ENCODE measurements at places on chromosomes 6 and 20.

GRCh38 chr6:154394571-154394970 is 38.0 kb upstream of the IPCEF1 start:
- no peak for DNase-seq

GRCh38 chr6:109008054-109008453 is 86.6 kb downstream of the SESN1 start:
- no peak for DNase-seq

GRCh38 chr20:25525867-25526266 is 59.5 kb downstream of the NINL start:
- DNase-seq, result no peak

DNA sequence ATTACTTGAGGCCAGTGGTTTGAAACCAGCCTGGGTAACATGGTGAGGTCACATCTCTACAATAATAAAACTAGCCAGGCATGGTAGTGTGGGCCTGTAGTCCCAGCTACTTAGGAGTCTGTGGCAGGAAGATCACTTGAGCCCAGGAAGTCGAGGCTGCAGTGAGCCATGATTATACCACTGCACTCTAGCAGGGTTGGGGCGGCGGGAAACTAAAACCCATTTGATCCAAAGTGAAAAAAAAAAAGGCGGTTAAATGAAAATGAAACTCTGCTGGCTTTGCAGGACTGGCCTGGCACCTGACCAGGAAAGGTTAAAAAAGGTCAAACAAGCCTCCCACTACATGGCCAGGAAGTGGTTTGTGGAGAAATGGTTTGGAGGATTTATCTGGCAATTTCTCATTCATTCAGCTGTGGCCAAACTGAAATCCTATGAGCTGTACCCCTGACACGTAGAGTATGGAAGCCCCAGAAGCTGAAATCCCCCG is 36.6 kb downstream of the MTRES1 start:
- no peak for DNase-seq

DNA sequence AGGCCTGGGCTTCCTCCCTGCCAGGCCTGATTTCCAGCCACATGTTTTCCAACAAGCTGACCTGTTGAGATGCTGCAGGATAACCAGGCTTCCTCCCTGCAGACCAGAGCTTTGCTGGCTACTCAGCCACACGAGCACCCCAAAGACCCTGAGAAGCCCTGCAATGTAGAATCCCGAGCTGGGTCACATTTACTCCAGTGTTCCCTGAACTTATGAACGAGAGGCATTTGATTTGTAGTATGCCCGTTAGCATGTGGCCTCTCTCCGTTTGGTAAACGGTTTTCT is 4.0 kb downstream of the SIRPA start:
- DNase-seq, result no peak

- DNase-seq, result no peak
Observed at GRCh38 chr6:112172540-112172939, 81.8 kb downstream of the LAMA4 start.

DNA sequence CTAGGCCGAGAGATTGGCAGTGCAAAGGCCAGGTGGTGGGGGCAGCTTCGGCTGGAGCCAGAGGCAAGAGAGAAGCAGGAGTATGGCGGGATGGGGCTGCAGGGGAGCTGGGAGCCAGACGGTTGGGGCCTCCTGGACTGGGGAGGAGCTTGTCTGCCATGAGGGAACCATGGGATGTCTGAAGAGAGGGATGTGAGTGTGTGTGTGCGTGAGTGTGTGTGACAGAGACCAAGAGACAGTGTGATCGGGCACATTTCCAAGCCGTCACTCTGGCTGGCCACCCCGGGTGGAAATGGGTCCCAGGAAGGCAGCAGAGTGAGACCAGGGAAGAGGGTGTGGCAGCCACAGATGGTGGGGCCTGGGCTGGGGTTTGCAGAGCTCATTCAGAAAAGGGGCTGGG is 13.8 kb downstream of the PHACTR3 start:
- no peak for DNase-seq

DNA sequence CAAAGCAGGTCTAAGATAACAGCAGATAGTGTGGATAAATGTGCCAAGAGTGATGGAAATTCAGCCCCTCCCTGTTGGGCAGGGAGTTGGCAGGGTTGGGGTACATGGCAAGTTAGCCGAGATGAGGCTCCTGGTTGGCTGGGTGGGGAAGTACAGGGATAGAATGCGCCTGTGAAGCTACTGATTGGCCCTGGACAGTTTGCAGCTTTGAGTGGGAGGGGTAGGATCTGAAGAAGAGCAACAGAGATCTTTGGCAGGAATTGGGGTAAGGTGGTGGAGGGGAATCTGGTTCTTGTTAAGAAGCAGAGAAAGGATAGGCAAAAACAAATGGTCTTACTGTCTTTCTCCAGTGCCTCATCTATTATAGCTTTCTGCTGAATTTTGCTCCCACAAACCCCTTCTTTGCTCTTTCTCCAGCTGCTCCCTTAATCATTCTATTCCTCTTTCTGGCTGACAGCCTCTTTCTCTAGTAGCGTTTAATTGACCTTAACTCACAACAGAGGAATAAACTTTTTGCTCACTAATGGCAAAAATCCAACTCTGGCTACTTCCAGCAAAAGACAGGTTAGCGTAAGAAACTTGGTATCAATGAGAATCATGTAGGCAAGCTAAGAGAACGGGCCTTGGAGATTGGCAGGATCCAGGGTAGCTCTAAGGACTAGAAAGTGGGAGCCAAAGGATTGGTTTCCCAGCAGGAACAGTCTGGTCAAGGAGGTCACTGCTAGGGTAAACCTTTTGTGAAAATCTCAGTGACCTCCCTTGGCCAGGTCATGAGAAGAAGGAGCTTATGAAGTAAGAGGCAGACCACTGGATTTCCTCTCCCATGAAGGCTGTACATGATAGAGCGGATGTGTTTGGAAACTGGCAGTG is 86.3 kb upstream of the CARMIL1 start:
- no peak for DNase-seq

DNA sequence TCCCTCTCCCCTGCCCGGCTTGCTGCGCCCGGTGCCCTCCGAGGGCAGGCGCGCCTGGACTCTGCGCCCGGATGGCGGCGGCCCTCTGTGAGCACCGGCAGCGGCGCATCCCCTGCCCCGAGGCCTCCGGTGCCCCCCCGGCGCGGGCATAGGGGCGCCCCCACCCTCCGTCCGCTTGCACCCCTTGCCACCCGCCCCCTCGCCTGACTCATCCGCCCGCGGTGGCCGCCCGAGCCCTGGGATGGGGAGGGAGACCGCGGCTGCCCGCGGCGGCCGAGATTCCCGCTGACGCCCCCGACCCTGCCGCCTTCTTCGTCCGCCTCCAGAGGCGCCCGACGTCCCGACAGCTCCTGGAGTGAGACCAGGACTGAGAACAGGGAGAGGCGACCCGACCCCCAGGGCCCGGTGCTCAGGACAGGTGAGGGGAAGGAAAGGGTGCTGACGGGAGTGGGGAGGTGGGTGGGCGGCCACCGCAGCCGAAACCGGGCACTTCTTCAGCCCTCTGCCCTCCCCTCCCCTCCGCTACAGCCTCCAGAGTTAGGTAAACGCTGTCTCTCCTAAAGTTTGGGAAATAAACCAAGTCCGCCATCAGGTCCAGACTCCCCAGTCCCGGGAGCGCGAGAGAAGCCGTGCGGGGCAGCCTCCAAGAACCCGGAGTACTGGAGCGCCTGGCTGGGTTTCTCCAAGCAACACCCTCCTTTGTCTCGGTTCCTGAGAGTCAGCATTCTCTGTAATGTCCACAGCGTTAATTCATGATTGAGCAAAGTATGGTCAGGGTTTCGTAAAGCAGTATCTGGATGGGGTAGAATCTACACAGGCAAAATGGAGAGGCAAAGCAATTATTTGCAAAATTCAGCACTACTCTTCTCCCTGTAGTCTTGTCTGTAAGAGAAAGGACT is 539 bp downstream of the TMEM200A start:
- peak; percentile 14 for DNase-seq

DNA sequence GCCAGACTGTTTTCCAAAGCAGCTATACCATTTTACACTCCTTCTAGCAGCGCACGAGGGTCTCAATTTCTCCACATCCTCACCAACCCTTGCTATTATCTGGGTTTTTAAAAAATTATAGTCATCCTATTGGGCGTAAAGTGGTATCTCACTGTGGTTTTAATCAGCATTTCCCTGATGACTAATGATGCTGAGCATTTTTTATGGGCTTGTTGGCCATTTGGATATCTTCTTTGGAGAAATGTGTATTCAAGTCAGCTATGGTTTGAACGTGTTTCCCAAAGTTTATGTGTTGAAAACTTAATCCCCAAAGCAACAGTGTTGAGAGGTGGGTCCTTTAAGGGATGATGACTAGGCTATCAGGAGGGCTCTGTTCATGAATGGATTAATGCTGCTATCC is 6.7 kb downstream of the MCUR1 start:
- DNase-seq, result no peak

DNA sequence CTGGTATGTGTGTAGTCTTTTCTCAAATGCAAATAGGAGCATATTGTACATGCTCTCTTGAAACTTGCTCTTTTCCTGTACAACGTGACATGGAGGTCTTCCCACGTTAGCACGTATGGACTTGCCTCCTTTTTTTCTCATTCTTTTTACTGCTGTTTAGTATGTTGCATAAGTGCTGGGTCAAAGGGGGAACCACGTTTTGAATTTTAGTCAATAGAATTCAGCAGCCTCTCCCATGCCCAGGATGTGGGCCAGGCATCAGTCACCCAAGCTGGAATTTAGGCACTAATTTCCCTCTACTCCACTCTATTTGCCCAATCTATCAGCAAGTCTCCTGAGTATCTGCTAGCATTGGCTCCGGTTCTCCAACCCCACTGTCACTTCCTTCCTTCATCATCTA is 41.5 kb upstream of the RNF24 start:
- no peak for DNase-seq

GRCh38 chr20:49448917-49449316 is 33.6 kb downstream of the KCNB1 start:
- no peak for DNase-seq

DNA sequence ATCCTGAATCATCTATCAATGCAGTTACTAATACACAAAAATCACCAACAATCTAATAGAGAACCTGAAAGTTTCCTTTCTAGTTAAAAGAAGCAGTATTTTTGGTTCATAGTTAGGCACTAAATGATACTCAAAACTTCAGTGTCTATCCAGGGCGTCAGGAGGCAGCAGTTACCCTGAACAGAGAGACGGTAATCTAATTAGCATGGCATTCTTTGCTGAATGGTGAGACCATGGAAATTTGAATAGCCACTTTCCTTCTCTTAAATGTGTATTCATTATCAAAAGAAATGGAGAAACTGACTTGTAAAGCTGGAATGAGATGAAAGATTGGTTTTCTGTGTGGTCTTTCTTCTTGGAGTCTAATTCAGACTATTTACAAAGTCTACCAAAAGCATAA is 146.6 kb upstream of the BMP5 start:
- DNase-seq, result no peak

DNA sequence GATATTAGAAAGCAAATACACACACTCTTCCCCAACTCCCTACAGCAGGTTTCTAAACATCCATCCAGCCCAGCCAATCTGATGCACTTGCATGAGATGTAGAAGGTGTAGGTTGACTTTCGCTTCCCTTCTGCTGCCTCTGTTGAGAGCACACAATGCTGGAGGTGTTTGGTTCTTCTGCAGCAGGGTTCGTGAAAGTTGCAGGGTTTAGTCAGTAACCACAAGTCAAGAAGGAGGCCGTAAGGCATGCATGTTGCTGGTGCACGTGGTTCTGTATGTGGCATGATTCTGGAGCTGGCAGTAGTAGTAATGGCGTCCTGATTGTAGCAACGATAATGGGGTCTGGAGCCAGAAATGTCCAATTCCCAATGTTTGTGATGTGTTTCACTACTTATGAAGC is 53.0 kb downstream of the DEK start:
- DNase-seq, result no peak

GRCh38 chr6:14211562-14211942 is 94.0 kb downstream of the CD83 start:
- DNase-seq, result peak; percentile 2

DNA sequence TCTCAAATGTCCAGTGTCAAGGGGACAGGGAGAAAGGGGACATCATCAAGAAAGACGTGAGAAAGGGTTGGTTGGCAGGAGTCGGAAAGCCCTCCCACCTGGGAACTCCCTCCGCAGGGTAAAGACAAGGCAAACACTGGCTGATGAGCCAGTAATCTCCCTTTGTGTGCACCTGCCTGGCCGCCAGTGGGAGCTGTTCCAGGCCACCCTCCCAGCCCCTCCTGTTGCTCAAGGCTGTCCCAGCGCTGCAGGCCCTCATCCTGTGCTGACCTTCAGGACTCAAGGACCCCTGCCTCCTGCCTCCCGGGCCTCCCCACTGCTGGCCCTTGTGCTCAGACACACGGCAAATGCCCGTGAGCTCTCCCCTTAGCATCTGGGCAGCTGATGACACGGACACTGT is 7.4 kb downstream of the FRMD1 start:
- no peak for DNase-seq

DNA sequence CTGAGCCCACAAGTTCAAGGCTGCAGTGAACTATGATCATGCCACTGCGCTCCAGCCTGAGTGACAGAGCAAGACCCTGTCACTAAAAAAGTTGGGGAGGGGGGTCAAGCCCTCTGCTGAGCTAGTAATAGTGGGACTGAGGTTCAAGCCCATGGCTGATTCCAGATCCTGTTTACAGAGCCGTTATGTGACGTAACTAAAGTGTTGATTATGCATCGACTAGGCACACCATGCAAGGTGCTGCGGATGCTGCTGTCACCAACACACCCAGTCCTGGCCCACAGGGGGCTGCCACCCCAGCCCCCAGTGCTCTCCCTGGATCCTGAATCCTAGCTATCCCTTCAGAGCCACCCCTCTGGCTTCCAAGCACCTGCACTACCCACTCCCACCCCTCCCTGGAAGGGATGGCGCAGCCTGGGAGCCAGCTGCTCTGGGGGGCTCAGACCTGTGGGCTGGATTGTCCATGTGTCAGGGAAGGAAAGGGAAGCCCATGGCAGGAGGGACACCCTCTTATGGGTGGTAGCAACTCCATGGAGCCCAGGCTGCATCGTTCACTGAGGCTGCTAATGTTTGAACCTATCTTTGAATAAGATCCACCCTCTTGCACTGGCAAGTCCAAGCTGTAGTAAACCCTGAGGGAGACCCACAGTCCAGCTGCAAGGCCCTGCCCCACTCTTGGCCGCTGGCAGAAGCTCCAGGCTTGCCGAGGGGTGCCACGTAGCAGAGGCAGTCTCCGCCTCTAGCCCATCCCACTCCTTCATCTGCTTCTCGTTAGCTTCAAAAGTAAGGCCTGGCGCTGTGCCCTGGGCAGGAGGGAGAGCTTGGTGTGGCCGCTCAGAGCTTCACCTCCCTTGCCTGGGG is 95.0 kb downstream of the SNX5 start:
- DNase-seq, result no peak

GRCh38 chr6:139475646-139476045 is 101.2 kb upstream of the CITED2 start:
- no peak for DNase-seq

Measured in stimulated activated CD4-positive, alpha-beta T cell treated with anti-CD3 and anti-CD28 coated beads, TNF-alpha, amount 100 ng/mL, for 4 hours (primary cell).